Cardiac muscle cell (in vitro differentiated cells and primary cell): ENCODE measurements at places on chromosomes 7 and 10. TPM values are rescaled to one million over a fixed set of nuclear protein-coding genes. Genes with fewer than 3 reads are reported as not detected.

Gene OR6V1
- not detected in 2 replicates for total RNA-seq

Gene SLC16A12
- 7.0 and 8.1 TPM in 2 replicates for total RNA-seq

DNA sequence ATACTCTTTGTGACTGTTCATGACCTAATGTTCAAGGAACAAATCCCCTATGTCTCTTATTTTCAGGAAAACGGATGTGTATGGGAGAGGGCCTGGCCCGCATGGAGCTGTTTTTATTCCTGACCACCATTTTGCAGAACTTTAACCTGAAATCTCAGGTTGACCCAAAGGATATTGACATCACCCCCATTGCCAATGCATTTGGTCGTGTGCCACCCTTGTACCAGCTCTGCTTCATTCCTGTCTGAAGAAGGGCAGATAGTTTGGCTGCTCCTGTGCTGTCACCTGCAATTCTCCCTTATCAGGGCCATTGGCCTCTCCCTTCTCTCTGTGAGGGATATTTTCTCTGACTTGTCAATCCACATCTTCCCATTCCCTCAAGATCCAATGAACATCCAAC lies 27.3 kb upstream of the CYP2C19 start:
- DNase-seq, result no peak

GRCh38 chr10:61989995-61990760 lies 88.7 kb downstream of the ARID5B start:
- no peak for DNase-seq

- no peak for DNase-seq
Observed at GRCh38 chr10:52563360-52563759, 209.2 kb downstream of the MBL2 start.
